ENCODE measurements at places on chromosomes 5 and 9.
A peak's percentile ranks its signal among the peaks of the same experiment; 100 is the strongest.

DNA sequence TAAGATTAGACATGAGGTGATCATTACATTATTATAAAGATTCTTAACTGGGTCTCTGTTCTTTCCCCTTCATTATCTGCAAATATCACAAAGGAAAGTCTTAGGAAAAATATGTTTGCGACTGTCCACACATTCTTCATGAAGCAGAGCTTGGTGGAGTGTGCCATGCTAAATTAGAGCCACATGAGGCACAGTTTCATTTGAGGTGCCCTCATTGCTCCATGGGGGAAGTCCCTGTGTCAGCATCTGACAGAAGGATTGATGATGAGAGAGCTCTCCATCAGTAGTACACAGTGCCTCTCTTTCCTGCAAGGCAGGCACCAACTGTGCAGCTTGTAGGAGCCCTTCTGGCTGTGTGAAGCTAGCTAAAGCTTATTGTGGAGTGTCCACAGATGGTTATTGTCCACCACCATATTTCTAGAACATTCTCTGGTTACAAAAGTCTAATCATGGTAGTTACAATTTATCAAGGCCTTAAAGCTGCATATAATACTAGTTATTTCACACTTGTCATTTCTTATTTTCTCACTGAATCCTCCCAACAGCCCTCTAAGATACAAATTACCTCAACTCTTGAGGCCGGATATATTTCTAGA is 63.9 kb downstream of the C9orf152 start:
- DNase-seq, result peak; percentile 10

DNA sequence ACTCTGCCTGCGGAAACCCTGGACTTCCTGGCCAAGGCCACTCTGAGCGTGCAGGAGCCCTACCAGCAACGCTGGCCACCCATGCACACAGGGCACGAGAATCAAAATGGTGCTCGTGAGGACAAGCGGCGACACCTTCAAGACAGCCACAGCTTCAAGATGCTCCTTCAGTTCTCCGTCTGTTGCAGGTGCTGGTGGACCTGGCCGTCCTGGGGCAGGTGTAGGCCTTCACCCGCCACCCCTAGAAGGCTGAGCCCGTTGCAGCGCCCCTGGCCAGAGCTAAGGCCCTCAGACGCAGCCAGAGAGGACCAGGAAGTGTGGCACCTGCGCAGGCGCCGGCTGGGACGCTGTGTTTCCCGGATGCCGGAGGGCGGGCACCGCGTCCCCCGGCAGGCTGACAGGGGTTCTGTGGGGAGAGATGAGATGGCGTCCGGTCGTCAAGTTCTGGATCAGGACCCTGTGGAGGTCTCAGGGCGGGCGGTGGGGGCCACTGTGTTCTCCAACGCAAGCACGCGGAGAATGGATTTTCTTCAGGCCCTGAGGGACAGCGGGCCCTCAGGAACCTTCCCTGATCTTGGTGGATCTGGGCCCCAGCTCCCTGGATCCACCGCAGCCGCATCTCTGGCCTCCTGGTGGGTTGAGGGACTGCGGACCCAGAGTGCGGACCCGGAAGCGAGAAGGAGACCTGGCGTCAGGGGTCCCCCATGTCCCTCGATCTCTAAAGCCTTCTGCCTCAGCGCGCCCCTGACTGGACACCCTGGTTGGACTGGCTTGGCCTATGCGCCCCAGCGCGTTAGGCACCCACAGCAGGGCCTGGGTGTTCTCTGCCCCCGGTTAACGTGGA is 1770.8 kb upstream of the CDH9 start:
- no peak for DNase-seq

GRCh38 chr5:101679816-101680215 is 616.3 kb downstream of the SLCO4C1 start:
- DNase-seq, result no peak

- no peak for DNase-seq
These were observed 116.7 kb downstream of the OLFM1 start for GRCh38 chr9:135204177-135204576.

DNA sequence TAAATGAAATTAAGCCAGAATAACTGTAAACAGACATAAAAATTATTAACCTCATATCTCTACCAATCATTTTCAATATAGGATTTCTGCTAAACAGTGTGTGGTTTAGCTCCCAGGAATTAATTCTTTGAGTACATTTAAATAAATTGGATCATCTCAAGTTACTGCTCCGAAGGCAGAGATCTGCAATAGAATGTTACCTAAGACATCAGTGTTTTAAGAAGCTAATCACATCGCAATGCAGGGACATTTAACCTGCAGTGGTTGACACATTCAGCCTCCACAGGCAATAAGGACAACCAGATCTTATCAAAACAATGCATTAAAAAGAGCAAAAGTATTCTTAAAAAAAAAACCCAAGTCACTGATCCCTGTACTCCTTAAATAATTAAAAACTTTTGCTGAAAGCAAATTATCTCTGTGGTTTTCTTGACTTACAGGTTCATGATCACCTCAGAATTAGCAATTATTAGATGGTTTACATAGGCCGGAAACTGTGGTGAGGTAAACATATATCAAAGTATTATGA is 45.7 kb downstream of the PRDM6 start:
- DNase-seq, result no peak

- DNase-seq, result no peak
These were observed 56.8 kb downstream of the PTPN3 start for GRCh38 chr9:109441296-109441695.

- no peak for DNase-seq
These were observed 363.0 kb upstream of the RIOK2 start for GRCh38 chr5:97545886-97546535.

DNA sequence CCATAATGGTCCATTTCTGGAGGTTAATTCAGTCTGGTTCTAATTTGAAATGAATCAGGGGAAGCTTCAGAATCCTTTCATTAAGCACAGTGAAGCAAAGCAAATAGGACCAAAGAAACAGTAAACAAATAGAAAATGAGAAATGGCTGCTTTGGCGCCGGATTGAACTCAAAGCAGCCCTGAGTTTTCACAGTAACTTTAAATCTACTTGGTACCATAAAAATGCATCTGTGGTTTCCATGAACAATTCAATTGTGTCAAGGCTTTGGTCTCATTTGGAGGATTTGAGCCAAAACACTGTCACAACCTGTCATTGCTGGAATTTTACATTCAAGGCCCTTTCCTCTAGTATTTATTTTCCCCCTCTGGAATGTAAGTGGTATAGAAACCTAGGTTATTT is 25.9 kb upstream of the DAPK1 start:
- no peak for DNase-seq

DNA sequence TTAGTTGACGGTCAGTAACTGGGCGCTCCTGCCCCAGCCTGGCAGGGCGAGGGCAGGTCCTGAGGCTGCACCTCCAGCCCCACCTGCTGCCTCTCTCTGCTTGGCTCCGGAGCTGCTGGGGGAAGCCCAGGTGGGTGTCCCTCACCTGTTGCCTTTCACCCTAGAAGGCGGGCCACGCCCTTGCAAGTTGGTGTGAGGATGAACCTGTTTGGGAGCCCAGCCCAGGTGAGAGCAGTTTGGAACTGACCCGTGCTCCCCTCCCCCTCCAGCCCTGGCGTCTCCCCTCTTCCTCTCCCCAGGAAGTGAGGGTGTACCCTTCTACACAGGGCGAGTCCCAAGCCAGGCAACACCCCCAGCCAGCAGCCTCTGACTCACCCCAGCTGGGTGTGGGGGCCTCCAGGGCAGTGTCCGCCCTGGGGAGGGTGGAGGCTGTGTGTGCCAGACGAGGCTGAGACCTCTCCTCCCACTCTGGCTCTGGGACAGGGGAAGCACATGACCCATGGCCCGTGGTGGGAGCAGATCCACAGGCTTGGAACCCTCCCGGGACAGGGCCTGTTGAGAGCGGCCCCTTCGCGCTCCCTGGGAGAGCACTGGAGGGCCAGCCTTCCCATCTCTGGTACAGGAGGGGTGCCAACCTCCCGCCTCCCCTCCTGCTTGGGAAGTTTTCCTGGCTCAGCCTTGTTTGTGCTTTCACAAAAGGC is 10.4 kb downstream of the LRRC8A start:
- no peak for DNase-seq

DNA sequence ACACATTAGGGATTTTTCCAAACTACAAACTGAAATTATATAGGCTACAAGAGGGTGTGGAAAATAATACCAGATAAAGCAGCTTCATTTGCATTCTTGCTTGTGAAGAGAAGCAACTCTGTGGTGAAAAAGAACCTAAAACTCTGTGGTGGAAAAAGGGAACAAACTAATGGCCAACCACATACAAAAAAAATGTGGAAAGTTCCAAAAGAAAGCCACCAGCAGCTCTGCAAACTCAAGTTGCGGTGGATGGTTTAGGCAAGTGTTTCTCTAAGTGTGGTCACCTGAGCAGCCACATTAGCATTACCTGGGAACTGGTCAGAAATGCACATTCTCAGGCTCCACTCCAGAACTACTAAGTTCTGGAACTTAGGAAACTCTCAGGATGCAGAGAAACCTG is 586.4 kb downstream of the ACTL7B start:
- DNase-seq, result no peak

- no peak for DNase-seq
These were observed 2.9 kb upstream of the ARHGEF39 start for GRCh38 chr9:35667939-35668338.

DNA sequence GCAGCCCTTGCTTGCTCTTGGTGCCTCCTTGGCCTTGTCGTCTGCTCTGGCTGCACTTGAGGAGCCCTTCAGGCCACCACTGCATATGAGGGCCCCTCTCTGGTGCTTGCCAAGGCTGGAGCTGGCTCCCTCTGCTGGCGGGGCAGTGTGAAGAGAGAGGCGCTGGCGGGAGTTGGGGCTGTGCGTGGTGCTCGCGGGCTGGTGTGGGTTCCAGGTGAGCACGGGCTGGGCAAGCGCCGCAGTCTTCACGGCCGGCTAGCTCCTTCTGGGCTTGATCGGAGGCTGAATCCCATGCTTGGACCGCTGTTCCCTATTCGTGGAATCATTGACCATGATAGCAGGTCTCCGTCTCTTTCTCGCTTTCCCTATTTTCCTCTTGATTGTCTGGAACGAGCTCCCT is 56.5 kb downstream of the XRCC4 start:
- no peak for DNase-seq

- no peak for DNase-seq
These were observed 143.9 kb upstream of the DAP start for GRCh38 chr5:10904862-10905432.

All from effector memory CD8-positive, alpha-beta T cell (primary cell).